ENCODE measurements at places on chromosomes 13 and 19.

GRCh38 chr13:80447747-80448146 is 106.8 kb upstream of the SPRY2 start:
- no peak for DNase-seq

- no peak for DNase-seq
Observed at GRCh38 chr19:57403737-57404563, 7.0 kb upstream of the ZNF17 start.

GRCh38 chr19:43658001-43658400 is 12.0 kb downstream of the PLAUR start:
- no peak for DNase-seq

- no peak for DNase-seq
Observed at GRCh38 chr19:51123381-51123800, 1.3 kb upstream of the SIGLEC9 start.

DNA sequence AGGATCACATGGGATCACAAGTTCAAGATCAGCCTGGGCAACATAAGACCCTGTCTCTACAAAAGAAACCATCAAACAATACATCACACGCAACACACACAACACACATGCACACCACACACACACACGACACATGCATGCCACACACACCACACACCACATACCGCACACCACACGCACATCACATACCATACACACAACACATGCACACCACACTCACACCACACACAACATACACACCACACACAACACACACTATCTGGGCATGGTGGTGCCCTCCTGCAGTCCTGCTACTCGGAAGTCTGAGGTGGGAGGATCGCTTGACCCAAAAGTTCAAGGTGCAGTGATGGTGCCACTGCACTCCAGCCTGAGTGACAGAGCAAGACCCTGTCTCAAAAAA is 198.3 kb downstream of the USP12 start:
- no peak for DNase-seq

GRCh38 chr19:39084732-39085080 is 538 bp downstream of the ACP7 start:
- no peak for DNase-seq

- no peak for DNase-seq
Observed at GRCh38 chr13:23985839-23986238, 88.5 kb upstream of the C1QTNF9B start.

GRCh38 chr13:24672141-24673132 is 7.8 kb upstream of the ATP12A start:
- DNase-seq = no peak

GRCh38 chr13:21059641-21060337 is 1.6 kb downstream of the LATS2 start:
- DNase-seq = no peak

GRCh38 chr13:106700439-106700838 is 132.5 kb upstream of the ARGLU1 start:
- no peak for DNase-seq

DNA sequence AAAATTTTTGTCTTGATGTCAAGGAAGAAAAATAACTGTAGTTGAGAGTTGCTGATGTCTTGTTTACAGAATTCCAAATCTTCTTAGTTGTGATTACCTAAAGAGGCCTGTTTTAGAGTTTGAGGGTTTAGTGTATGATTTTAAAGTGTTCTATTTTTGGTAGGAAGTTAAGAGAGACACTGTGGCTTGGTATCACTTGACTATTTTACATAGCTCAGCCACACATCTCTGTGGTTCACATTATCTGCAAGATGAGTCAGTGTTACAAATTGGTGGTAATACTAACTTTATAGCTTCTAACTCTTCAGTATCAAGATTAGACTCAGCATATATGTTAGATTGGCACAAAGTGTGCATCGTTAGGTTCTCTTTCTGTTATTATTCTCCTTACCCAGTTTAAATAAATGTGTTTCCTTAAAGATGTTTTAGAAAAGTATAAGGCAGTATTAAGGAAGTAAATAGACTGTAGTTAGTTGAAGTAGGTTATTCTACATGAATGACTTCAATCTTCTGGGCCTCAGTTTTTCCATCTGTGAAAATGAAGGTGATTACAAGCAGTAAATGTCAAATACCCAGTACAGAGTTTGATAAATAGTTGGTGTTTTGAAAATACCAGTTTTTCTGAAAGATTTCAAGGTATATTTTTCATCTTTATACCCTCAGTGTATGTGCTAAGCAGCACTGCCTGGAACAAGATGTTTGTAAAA is 33.4 kb downstream of the COG6 start:
- no peak for DNase-seq

- no peak for DNase-seq
Observed at GRCh38 chr13:103639326-103639725, 573.1 kb upstream of the SLC10A2 start.

DNA sequence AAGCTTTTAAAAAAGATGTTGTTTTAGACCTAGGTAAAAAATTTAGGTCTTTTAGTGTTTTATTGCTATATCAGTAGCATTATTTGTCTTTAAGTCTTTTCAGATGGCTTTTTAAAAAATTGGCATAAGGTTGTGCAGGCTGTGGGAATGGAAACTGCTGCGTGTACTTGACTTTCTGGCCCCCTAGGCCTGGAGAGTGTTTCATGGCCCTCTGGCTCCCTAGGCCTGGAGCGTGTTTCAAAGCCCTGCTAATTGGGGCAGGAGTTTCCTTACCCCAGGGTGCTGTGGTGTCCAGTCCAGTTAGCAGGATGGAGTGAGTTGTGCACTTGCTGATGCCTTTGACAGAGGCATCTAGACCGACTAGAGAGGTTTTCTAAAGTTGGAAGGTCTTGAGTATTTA is 23.8 kb downstream of the PRAM1 start:
- no peak for DNase-seq

GRCh38 chr13:58455094-58455493 is 823.5 kb downstream of the PCDH17 start:
- DNase-seq = no peak

DNA sequence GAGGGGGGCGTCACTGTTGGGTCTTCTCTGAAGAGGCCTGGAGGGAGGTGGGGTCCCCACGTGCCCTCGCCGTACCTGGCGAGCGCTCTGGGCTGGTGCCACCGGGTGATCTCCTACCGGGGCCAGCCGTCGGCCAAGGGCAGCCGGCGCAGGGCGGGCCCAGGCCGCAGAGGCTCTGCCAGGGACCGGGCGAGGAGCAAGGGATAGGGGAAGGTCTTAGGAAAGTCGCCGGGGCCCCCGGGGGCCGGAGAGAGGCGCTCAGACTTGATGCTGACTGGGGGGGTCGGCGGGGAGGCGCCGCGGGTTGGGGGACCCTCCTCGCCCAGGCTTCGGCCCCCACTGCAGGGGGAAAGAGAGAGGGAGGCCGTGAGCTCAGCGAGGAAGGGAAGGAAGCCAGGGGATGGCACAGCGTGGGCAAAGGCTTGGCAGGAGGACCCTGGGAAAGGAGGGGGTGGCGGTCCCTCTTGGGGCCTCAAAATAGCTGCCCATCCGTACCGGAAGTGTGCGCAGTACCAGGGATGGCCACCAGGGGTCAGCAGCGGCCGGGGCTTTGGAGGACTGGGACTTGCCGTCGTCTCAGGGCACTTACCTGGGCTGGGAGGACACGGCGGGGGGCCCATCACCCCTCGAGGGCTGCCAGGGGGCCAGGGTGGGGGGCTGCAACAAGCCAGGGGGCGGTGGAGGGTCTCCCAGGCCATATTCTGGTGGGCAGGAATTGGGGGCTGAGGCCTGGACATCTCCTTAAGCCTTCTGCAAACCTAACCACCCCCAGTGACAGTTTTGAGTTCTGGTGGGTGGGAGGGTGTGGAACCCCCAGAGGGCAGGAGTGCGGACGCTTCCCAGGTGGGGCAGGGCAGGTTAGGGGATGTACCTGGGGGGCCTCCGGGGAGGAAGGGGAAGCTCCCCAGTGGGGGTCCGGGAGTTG is 7.7 kb upstream of the TMEM161A start:
- DNase-seq = peak; percentile 4

GRCh38 chr19:17023805-17024204 is 2.8 kb downstream of the CPAMD8 start:
- DNase-seq = no peak

- no peak for DNase-seq
Observed at GRCh38 chr19:18501832-18502231, 20.0 kb downstream of the ELL start.

DNA sequence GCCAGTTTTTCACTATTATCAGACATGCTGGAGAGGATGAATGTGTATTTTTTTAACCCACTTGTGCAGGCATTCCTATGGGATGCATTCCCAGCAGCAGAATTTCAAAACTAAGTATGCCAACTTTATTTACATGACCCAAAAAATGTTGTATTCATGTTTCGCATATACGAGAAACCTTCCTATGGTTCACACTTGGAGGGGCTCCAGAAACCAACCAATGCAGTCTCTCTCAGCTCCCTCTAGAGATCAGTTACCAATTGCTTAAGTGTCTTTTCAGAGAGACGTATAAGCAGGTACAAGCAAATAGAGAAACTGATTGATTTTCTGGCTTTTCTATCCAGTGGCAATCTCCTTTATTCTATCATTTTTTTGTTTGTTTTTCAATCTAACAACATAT is 5.5 kb upstream of the PTOV1 start:
- DNase-seq = no peak

Measured in hippocampal formation (tissue), 2 donors.